ENCODE measurements at places on chromosomes 4 and X. TPM values are rescaled to one million over a fixed set of nuclear protein-coding genes. Genes with fewer than 3 reads are reported as not detected.

FABP2 gene
- total RNA-seq, result 0.11 TPM

ZCCHC18 gene
- total RNA-seq, result 1.3 TPM

TCEANC gene
- total RNA-seq, result 5.0 TPM

RPL10 gene
- total RNA-seq, result 2,456 TPM

MSX1 gene
- 5.2 TPM for total RNA-seq

GPRASP2 gene
- 18.0 TPM for total RNA-seq

GRCh38 chr4:14916554-14917297 lies 85.6 kb upstream of the CPEB2 start:
- H3K4me1 ChIP-seq, result no peaks in the 10 kb centered on the region
- no peak overlapping the region for H3K4me3 ChIP-seq
- DNase-seq, result peak; percentile 59
- no peaks in the 10 kb centered on the region for H3K27me3 ChIP-seq
- no peak overlapping the region for H3K27ac ChIP-seq

DNA sequence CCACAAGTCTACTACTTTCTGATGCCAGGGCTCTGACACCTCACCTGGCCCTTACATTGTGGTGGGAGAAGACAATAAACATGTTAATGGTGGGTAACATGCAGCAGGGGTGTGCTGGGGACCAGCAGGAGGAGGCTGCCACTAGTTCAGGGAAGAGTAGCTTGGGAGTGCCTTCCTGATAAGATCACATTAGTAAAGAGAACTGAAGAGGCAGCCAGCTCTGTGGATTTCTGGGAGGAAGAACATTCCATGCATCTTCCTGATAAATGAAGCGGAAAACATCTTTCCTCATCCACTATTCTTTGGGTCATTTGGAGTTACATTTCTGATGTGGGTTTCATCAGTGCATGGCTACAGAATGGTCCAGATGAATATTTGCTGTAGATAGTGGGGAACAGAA lies 9.0 kb downstream of the RNF150 start:
- H3K4me3 ChIP-seq, result no peak overlapping the region
- H3K27me3 ChIP-seq, result no peaks in the 10 kb centered on the region
- H3K4me1 ChIP-seq, result peaks cover 27% of the 10 kb centered on the region
- no peak for DNase-seq
- no peaks in the 10 kb centered on the region for H3K36me3 ChIP-seq
- H3K27ac ChIP-seq, result no peak overlapping the region

DNA sequence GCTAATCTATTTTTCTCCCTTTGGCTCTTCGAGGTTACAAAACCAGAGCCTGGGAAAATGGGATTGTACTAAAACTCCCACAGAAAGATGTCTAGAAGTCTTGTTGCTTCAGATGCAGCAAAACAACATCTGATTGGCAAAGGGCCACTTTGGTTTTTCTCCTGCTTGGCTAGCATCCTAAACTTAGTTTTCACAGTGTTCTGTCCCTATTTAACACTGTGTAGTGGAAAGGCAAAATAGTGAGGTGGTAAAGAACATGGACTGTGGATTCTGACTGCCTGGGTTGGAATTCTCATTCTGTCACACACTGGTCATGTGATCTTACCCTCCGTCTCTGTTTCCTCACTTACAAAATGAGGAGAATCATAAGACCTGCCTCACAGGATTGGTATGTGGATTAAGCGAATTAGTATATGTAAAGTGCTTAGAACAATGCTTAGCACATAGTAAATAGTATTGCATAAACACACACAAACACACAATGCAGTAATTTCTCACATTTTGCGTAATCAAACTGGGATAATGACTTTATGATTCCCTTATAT lies 23.5 kb downstream of the TIGD2 start:
- no peak overlapping the region for H3K4me3 ChIP-seq
- H3K36me3 ChIP-seq, result no peaks in the 10 kb centered on the region
- no peak overlapping the region for H3K27ac ChIP-seq
- H3K27me3 ChIP-seq, result no peaks in the 10 kb centered on the region
- H3K4me1 ChIP-seq, result no peaks in the 10 kb centered on the region

- DNase-seq, result no peak
- H3K27ac ChIP-seq, result no peak overlapping the region
- no peaks in the 10 kb centered on the region for H3K36me3 ChIP-seq
- H3K4me1 ChIP-seq, result no peaks in the 10 kb centered on the region
- no peak overlapping the region for H3K4me3 ChIP-seq
These were observed 117.8 kb upstream of the EDA2R start for GRCh38 chrX:66756717-66757116.

DNA sequence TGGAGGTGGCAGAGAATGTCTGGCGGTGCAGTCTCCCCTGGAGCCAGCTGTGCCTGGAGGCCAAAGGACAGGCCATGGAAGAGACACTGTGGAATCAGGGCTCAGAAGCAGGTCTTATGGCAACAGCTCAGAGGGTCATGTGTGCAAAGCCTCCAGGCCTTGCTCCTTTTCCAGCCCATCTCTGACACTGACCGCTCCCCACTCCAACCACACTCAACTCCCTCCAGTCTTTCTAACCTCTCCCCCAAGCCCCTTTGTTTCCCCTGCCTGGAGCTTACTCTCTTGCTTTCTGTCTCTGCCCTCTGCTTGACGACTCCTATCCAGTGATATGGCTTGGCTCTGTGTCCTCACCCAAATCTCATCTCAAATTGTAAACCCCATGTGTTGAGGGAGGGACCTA lies 34.2 kb upstream of the CRMP1 start:
- peaks cover 1% of the 10 kb centered on the region for H3K27me3 ChIP-seq
- H3K36me3 ChIP-seq, result no peaks in the 10 kb centered on the region
- H3K27ac ChIP-seq, result no peak overlapping the region
- H3K4me1 ChIP-seq, result no peaks in the 10 kb centered on the region
- no peak overlapping the region for H3K4me3 ChIP-seq

DNA sequence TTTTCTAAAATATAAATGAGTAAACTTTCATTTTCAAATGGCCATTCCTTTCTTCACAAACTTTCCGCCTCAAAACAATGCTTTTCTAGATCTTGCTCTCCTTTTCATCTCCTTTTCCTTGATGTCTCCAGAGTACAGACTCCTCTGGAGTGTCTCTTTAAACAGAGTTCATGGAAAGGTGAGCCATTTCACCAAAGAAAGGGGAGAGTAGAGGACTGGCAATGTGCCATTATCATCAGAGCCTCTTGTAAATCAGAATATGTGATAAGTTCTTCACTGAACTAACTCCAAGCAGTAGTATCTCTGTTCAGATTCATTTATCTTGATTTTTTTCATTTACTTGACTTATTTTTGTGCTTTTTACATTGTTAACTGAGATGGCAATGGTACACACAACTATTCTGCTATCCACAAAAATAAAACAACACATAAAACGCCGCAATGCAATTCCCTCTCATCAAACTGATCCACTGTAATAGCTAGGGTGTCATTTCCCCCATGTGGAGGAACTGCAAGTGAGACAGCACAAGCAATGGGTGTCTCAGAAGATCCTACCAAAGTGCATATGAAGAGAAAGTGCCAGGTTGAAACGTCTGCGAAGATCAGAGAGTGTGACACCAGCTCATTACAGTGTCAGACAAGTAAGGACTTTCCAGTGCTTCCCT lies 125.4 kb downstream of the RASL11B start:
- H3K4me1 ChIP-seq, result peaks cover 17% of the 10 kb centered on the region
- DNase-seq, result no peak
- no peak overlapping the region for H3K4me3 ChIP-seq
- H3K27me3 ChIP-seq, result no peaks in the 10 kb centered on the region

- H3K4me1 ChIP-seq, result no peaks in the 10 kb centered on the region
- no peaks in the 10 kb centered on the region for H3K27me3 ChIP-seq
- no peak for DNase-seq
- H3K27ac ChIP-seq, result no peak overlapping the region
- no peak overlapping the region for H3K4me3 ChIP-seq
These were observed 19.8 kb downstream of the VCX3B start for GRCh38 chrX:8484360-8484949.

GRCh38 chr4:1039493-1040343 lies 28.3 kb downstream of the FGFRL1 start:
- no peaks in the 10 kb centered on the region for H3K27me3 ChIP-seq
- peak; percentile 78 for DNase-seq
- H3K27ac ChIP-seq, result no peak overlapping the region
- H3K36me3 ChIP-seq, result no peaks in the 10 kb centered on the region
- peaks cover 16% of the 10 kb centered on the region for H3K4me1 ChIP-seq

- H3K36me3 ChIP-seq, result no peaks in the 10 kb centered on the region
- no peak overlapping the region for H3K4me3 ChIP-seq
These were observed 4.0 kb downstream of the LONRF3 start for GRCh38 chrX:118978451-118978850.

DNA sequence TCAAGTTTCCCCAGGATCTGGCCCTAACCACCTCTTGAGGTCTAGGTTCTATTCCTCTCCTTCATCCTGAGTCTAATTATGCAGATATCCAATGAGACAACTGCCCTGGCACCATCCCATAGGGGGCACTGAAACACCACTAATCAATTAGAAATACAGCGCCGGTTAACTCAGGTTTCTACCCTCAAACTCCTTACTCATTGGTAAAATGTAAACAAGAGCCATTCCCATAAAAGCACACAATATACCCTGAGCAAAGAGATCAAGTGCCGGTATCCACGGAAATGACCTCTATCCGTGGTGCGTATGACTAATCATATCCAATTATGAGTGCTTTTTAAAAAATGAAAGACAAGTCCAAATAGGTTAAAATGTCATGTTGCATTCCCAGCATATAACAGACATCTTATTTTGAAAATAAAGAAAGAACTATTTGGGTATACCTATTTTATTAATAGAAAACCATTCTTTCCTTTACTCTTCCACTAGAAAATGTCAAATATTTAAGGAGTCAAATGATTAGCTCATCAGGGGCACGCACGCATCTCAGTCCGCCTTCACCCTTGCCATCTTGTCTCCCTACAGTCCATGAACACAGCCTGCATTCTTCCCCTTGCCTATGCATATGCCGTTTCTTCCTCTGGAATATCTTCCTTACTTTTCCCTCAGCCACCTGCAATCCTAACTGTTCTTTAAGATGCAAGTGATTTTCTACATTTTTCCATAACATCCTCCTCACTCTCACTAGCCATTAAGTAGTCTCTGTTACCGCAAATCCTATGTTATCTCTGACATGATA lies 141.1 kb downstream of the MAML3 start:
- H3K4me1 ChIP-seq, result no peaks in the 10 kb centered on the region
- DNase-seq, result peak; percentile 38
- H3K27ac ChIP-seq, result no peak overlapping the region
- no peak overlapping the region for H3K4me3 ChIP-seq

DNA sequence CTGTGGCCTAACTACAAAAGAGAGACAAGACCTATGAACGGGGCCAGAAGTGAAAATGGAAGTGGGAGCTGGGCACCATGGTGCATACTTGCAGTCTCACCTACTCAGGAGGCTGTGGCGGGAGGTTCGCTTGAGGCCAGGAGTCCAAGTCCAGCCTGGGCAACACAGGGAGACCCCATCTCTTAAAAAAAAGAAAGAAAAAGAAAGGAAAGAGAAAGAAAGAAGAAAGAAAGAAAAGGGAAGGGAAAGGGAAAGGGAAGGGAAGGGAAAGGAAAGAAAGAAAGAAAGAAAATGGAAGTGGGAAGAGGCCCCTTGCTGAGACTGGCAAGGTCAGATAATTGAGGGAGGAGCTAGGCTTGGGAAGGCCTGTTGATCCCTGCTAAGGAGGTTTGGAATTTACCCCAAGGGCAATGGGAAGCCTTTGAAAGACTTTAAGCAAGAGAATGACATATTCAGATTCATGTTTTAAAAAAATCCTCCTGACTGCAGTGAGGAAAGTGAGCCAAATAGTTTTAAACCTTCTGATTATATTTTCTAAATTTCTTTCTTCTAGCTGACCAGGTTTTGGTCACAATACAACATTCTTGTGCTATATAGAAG lies 17.7 kb upstream of the HERC5 start:
- H3K36me3 ChIP-seq, result no peaks in the 10 kb centered on the region
- no peak overlapping the region for H3K4me3 ChIP-seq
- no peaks in the 10 kb centered on the region for H3K27me3 ChIP-seq
- H3K4me1 ChIP-seq, result no peaks in the 10 kb centered on the region
- no peak for DNase-seq
- no peak overlapping the region for H3K27ac ChIP-seq

DNA sequence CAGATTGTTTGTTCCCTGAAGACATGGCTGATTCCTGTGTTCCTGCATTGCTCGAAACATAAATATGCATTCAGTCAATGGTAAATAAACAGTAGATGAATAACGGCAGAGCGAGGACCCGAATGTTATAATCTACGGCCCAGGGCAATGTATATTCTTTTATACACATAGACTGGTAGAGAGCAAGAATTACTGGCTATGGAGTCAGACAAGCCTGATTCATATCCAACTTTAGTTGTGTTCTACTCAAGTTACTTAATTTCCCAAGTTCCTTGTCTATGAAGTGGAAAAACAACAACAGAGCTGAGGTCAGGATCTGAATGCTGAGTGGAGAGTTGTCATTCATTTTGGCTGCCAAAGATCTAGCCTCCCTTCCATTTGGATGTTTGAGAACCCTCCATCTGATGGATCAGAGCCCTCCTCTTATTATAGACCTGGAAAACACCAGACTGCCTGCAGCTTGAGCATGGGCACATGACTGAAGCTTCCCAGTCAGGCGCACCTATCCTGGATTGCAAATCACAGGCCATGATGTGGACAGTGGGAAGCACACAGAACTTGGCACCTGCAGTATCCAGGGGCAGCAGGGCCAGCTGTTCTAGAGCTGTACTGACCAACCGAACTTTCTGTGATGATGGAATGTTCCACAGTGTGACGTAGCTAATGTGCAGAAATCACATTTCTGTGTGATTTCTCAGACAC lies 80.1 kb downstream of the FAM184B start:
- H3K27me3 ChIP-seq, result no peaks in the 10 kb centered on the region
- H3K27ac ChIP-seq, result no peak overlapping the region
- no peaks in the 10 kb centered on the region for H3K36me3 ChIP-seq
- peak; percentile 21 for DNase-seq

- H3K4me1 ChIP-seq, result no peaks in the 10 kb centered on the region
- no peaks in the 10 kb centered on the region for H3K27me3 ChIP-seq
- no peak overlapping the region for H3K4me3 ChIP-seq
- no peak for DNase-seq
These were observed 451.2 kb downstream of the FAT4 start for GRCh38 chr4:125765941-125766340.

DNA sequence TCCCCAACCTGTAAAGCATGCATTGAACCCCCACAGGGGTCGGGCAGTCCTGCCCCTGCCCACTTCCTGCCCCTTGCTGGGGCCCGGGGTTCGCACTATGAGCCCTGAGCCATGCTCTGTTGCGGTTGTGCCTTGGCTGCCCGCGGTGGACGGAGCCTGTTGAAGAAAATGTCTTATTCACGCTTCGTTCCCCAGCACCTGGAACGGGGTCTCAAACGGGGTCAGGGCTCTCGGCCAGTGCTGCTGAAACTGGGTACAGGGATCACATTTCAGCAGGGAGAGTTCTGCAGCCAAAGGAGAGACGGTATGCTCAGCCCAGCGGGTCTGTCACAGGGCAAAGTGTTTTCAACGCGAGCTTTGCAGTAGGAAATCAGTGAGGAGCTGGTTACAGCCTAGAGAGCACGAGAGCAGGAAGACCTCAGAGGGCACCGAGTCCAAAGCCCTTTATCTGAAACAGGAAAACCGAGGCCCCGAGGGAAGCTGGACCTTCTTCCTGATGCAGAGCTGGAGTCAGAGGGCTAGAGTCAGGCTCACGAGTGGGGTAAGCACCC lies 46.3 kb upstream of the AFAP1 start:
- no peak for DNase-seq
- H3K4me3 ChIP-seq, result no peak overlapping the region
- H3K36me3 ChIP-seq, result no peaks in the 10 kb centered on the region
- H3K27ac ChIP-seq, result no peak overlapping the region
- no peaks in the 10 kb centered on the region for H3K27me3 ChIP-seq
- no peaks in the 10 kb centered on the region for H3K4me1 ChIP-seq

Data from adrenal gland (tissue), 19 donors.